ENCODE measurements at places on chromosomes 5 and 9.
A peak's percentile ranks its signal among the peaks of the same experiment; 100 is the strongest.

GRCh38 chr9:110427497-110428104, 89.9 kb upstream of the TXNDC8 start:
- peak; percentile 71 for DNase-seq

GRCh38 chr9:105884416-105884815, 190.1 kb downstream of the TMEM38B start:
- DNase-seq = no peak

DNA sequence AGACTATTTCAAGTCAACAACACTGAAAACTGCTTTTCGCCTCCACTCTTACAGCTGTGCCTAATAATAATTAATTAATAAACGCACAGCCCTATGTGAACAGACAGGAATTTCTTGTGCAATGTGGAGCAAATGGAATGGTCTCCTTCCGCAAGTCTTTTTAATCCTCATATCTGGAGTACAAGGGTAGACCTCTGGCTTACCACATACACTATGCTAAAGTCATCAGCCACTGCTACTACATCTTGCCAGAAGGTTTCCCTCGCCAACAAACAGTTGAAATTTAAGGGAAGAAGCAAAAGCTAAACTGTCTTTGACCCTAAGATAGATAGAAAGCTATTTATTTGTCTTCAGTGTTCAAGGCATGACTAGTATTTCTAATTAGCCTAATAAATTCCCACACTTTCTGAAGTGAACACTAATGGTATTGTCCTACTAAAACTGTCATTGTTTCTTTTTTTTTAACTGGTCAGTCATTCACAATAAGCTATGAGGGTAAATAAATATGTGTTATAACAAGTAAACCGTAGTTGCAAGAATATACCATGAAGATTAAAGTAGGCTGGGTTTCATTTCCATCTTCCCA, 63.9 kb downstream of the GOLPH3 start:
- DNase-seq = no peak

DNA sequence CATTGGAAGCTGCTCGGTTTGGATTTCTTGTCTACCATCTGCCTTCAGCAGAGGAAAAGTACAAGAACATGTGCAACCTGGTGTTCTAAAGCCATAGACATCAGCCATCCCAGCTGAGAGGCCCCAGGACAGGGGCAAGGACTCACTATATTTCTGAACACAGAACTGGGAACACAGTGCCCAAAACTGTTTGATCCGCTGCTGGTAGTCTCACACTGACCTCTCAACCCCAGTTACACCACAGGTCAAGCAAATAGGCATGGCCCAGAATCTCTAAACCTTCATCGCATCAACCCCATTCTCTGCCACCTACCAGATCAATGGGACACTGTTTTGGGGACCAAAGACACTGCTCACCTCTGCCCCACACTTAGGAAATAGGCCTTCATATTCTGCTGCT, 2.0 kb downstream of the KLHL3 start:
- no peak for DNase-seq

- DNase-seq = peak; percentile 38
Measured at GRCh38 chr9:128114326-128115186, 13.0 kb downstream of the PTGES2 start.

GRCh38 chr5:2465383-2465782, 286.1 kb downstream of the IRX2 start:
- no peak for DNase-seq

- no peak for DNase-seq
Measured at GRCh38 chr9:27440888-27441740, 83.0 kb upstream of the IFNK start.

- no peak for DNase-seq
Measured at GRCh38 chr5:57983426-57983825, 476.5 kb downstream of the PLK2 start.

GRCh38 chr9:23232831-23233230, 593.2 kb downstream of the ELAVL2 start:
- DNase-seq = no peak

- no peak for DNase-seq
Measured at GRCh38 chr9:129023908-129024233, 4.3 kb downstream of the SH3GLB2 start.

DNA sequence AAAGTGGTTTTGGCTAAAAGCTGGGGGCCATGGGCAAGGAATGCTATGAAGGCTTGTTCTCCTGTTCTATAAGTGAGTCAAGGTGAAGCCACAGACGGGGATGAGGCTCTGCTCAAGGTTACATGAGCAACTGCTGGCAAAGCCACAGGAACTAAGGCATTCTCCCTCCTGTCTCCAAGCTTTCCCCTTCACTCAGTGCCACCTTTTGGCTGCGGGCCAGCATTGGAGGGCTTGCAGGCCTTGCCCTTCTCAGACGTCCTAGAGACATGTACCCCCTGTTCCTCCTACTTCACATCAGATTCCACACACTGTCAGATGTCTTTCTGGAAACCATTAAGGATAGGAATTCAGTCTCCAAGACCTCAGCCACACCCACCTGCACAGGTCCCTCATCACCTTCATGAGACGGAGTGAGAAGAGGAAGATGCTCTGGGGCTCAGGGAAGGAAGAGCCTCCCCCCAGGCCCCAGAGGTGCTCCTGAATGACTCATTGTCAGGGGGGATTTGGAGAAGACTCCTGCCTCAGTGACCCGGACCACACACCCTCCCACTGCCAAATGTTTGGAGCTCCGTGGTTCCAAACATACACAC, 20.5 kb upstream of the MEIKIN start:
- DNase-seq = no peak

- DNase-seq = peak; percentile 91
Measured at GRCh38 chr5:36870399-36871040, 6.0 kb upstream of the NIPBL start.

GRCh38 chr5:121152411-121152810, 688.3 kb downstream of the PRR16 start:
- no peak for DNase-seq

DNA sequence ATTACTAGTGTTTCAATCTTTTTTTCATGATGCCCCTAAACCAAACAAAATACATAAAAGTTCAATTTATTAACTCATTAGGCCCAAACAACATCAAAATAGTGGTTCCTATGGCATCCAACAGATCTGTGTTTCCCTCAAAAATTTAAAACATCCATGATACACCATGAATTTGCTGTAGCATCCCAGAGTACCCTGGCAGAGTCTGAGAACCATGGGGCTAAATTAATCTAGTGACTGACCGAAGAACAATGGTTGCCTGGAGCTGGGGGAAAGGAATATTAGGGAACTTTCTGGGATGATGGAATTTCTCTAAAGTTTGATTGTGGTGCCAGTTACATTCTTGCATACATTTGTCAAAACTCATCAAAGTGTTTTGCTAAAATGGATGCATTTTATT, 79.5 kb upstream of the TRIO start:
- DNase-seq = no peak

DNA sequence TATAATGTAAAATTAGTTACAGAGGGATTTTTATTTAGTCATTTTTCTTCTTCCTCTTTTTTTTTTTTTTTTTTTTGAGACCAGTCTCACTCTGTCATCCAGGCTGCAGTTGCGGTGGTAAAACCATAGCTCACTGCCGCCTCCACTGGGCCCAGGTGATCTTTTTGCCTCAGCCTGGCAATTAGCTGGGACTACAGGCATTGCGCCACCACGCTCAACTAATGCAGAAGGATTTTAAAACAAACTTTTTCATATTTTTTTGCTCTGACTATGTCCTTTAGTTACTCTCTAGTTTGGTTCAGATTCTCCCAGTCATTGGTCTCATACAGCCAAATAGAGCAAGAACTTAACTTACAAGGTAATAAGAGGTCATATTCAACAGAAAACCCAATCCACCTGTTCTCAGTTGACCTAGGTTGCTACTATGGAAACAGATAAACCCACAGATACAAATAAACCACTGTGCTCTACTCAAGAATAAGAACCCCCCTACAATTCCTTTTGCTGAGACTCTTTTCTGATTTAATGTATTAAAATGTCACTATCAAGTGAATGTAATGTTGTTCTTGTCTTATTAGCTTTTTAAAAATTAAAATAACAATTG, 50.1 kb upstream of the TTC39B start:
- peak; percentile 65 for DNase-seq

- no peak for DNase-seq
Measured at GRCh38 chr9:8684978-8685708, 885.6 kb upstream of the DMAC1 start.

- no peak for DNase-seq
Measured at GRCh38 chr9:127022913-127023660, 99.3 kb downstream of the ANGPTL2 start.

GRCh38 chr9:90032296-90033027, 427.6 kb downstream of the GADD45G start:
- DNase-seq = no peak

DNA sequence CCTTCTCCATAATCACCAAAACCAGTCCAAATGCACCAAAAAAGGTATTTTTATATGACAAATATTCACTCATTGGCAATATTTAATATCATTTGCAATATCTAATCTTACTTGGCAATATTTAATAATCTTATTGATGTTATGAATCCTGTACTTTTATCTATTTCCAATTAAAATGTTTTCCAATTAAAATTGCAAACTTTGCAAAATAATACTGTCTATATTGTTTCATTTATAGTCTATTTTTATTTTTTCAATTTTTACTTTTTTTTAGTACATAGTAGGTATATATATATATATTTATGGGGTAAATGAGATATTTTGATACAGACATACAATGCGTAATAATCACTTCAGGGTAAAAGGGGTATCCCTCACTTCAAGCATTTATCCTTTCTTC, 109.9 kb downstream of the AGTPBP1 start:
- no peak for DNase-seq

- peak; percentile 86 for DNase-seq
Measured at GRCh38 chr9:134128727-134129679, 6.9 kb upstream of the WDR5 start.

GRCh38 chr5:9265441-9266287, 280.2 kb downstream of the SEMA5A start:
- no peak for DNase-seq

DNA sequence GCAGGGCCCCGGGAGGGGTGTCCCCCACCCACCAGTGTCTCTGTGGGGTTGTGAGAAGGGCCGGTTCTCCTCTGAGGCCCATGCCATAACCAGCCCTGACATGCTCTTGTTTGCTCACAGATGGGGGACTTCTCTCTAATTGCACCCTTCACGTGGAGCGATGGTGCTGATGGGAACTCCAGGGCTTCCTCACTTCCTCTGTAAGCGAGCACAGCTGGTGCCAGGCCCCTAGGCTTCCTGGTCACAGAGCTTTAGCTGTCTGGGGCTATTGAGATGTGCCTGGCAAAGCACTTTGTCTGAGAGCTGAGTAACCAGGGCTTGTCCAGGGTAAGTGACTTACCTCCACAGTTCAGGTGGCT, 36.4 kb downstream of the PHF2 start:
- DNase-seq = no peak

- DNase-seq = no peak
Measured at GRCh38 chr5:166111021-166111420, 2180.4 kb upstream of the WWC1 start.

DNA sequence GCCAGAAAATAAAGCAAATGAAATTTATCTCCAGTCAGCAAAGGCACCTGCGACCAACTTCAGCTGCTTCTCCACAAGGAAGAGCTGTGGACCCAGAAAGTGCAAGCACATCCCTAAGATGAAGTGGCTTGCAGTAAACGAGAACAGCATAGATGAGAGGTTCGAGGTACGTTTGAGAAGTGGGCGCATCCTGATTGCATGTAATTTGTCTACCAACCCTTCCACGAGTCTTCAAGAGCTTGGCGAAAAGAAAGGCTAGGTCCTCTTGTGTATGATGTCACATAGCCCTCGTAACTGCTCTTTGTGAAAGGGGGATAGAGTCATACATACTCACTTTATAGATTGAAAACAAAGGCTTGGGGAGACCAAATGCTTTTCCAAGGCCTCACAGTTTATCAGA, 6.0 kb upstream of the LCP2 start:
- DNase-seq = no peak

DNA sequence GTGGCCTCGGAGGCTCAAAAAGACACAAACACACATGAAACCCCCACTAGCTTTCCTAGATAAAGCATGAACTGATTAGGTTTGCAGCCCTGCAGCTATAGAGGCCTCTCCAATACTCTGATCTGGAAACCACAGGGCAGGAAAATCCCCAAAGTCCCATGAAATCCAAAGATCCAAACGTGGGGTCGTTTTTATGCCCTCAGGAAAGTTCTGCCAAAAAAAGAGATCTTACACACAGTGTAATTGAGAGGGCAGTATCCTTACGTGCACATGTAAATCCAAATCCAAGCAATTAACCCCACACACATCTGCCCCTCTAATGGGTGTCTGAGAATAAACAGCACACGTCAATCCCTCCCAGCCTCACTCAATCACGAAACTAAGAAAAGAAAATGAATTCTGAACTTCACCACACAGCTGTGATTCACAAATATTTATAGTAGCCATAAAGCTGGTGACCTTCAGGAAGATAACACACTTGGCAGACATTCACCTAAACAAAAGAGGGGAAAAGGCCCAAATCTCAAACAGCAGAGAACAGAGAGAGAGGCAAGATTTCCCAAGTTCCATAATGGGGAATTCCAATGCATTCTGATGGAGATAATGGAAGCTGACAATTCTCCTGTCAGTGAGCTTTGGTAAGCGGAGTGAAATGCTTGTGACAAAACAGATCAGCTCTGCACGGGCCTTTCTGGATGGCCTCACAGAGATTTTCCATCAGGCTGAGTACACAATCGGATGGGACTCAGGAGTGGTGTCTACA, 114.2 kb downstream of the SEMA5A start:
- DNase-seq = no peak

DNA sequence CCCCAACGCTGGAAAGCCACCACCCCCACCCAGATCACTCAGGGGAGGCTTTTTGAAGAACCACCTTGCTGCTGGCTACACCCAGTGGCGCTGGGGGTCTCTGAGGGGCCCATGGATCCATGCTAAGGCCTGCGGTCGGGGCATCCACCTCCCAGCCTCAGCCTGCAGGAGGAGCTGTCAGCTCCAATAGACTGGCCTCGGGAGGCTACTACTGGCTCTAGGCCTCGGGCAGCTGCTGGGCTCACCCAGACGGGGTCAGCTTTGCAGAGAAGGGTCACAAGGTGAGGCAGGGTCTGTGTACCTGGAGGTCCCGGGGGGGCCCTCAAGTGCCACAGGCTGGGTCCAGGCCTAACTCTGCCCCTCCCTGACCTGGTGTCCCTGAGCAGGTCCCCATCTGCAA, 193.7 kb downstream of the OLFM1 start:
- DNase-seq = no peak

- DNase-seq = no peak
Measured at GRCh38 chr9:105290418-105290817, 46.0 kb downstream of the SLC44A1 start.

- DNase-seq = no peak
Measured at GRCh38 chr9:27476870-27477515, 47.1 kb upstream of the IFNK start.

DNA sequence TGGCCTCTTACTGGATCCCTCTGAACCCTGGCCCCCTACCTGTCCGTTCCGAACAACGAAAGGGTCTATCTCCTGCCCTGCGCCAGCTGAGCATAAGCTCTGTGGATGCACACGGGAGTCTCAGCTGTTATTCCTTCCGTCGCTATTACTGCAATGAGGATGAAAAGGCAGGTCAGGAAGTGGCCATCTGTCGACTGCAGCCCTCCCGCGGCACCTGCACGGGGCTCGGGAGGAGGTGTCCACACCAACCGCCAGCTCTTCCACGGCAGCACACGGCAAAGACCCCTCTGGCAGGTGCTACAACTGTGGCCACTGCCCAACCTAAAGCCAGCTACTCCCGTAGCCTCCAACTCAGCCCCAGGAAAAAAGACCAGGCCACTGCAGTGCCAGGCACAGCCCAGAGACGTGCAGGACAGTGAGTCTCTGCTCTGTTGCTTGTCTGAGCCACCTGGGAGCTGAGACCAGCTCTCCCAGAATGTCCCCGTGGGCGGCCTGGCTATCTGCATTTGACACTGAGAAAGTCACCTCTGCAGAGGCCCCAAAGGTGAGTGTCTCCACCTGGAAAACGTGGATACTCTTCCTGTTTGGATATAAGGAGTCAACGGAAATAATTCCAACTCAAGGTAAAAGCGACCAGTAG, 19.1 kb downstream of the CAMSAP1 start:
- no peak for DNase-seq

Data from Karpas-422 (cell line).